ENCODE measurements at places on chromosomes 5 and 9.

DNA sequence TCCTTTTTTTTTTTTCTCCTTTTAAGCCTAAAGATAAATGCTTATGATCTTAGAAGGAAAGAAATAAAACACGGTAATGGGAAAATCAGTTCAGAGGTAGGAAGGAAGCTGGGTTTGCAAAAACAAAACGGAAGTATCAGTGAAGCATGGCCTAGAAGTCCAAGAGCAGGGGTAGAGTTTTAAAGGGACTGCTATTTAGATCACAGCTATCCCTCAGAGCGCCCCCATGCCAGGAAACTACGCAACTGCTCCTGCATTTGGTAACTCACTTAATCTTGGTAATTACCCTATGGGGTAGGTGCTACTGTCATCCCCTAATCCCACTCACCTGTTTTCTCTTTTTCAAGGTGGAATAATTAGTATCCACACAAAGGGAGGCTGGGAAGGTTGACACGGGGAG lies 16.0 kb downstream of the TLE1 start:
- no peak for DNase-seq

DNA sequence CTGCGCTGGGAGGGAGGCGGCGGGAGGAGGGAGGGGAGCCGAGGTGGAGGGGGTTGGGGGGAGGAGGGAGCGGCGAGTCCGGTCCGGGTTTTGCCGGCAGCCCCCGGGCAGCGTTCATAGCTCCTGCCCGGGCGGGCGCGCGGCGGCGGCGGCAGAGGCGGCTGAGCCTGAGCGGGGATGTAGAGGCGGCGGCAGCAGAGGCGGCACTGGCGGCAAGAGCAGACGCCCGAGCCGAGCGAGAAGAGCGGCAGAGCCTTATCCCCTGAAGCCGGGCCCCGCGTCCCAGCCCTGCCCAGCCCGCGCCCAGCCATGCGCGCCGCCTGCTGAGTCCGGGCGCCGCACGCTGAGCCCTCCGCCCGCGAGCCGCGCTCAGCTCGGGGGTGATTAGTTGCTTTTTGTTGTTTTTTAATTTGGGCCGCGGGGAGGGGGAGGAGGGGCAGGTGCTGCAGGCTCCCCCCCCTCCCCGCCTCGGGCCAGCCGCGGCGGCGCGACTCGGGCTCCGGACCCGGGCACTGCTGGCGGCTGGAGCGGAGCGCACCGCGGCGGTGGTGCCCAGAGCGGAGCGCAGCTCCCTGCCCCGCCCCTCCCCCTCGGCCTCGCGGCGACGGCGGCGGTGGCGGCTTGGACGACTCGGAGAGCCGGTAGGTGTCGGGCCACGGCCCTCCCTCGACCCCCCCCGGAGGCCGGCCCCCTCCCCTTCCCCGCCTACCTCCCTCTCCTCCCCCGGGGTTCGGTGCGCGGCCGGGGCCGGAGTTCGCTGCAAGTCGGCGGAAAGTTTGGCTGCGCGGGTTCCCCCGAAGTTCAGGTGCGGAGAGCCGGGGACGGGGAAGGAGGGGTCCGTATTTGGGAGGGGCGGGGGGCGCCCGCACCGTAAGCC lies at the start of gene CXXC5:
Gene CXXC5, plus strand, starts transcription at position 145 of the 877 bp plus-strand sequence. CDS start 32,175 bp downstream, outside the sequence.
- no peak for DNase-seq

GRCh38 chr9:90423661-90424193 lies 218.9 kb downstream of the DIRAS2 start:
- DNase-seq = no peak

DNA sequence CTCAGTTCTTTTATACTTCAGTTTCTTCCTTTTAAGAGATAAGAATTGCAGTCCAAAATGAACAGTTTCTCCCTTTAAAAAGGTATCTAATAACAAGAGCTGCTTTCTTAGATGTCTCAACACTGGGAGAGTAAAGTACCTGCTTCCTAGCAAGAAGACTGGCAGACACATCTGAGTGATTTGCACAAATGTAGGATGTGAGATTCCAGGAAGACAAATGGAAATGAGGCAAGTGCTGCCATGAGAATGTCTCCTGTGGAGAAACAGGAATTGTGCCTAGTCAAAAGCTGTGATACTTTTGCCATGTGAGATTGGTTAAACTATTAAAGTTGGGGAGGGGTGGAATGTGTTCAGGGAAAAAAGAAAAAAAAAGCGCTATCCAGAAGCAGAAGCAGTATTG lies 159.1 kb downstream of the HTR1A start:
- no peak for DNase-seq

- DNase-seq = no peak
Measured at GRCh38 chr5:100901821-100902341, 1.2 kb downstream of the ST8SIA4 start.

- DNase-seq = no peak
Measured at GRCh38 chr9:92257327-92257726, 36.2 kb downstream of the IARS1 start.

- no peak for DNase-seq
Measured at GRCh38 chr5:21644032-21644431, 1209.1 kb downstream of the CDH12 start.

Data from activated CD8-positive, alpha-beta memory T cell treated with anti-CD3 and anti-CD28 coated beads for 1 hour (primary cell).